Activated T-helper 1 cell treated with anti-CD3 and anti-CD28 coated beads, Interleukin-2, amount 50 U/mL, for 16 hours (primary cell): ENCODE measurements at places on chromosomes 6 and 20.

- DNase-seq, result no peak
Measured at GRCh38 chr20:47319517-47320252, 36.8 kb downstream of the ZMYND8 start.

GRCh38 chr20:6519556-6519955 lies 247.9 kb upstream of the BMP2 start:
- no peak for DNase-seq

DNA sequence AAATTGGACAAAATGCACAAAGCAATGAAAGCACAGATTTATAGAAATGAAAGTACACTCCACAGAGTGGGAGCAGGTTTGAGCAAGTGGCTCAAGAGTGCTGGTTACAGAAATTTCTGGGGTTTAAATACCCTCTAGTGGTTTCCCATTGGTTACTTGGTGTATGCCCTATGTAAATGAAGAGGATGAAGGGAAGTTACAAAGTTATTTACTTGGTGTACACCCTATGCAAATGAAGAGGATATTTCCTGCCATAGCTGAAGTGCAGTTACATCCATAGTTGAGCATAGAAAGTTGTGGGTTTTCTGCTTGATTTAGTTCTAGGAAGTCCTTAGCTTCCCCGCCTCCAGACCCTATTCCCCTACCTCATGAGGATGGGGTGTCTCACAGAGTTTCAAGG lies 22.7 kb downstream of the BCAS1 start:
- DNase-seq, result no peak

DNA sequence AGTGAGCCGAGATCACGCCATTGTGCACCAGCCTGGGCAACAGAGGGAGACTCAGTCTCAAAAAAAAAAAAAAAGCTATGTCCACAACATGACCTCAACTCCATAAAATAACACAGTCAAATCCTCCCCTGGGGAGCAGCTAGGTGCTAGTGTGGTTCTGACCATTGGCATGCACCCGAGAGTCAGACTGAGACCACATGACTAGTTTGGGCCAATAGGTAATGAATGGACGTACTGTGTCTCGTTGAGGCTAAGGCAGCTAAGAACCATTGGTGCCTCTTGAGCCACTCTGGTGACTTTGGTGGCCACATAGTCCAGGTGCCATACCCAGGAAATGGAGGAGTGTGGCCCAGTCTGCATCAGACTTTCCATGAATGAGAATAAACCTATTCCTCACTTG lies 40.3 kb downstream of the ATP9A start:
- no peak for DNase-seq

DNA sequence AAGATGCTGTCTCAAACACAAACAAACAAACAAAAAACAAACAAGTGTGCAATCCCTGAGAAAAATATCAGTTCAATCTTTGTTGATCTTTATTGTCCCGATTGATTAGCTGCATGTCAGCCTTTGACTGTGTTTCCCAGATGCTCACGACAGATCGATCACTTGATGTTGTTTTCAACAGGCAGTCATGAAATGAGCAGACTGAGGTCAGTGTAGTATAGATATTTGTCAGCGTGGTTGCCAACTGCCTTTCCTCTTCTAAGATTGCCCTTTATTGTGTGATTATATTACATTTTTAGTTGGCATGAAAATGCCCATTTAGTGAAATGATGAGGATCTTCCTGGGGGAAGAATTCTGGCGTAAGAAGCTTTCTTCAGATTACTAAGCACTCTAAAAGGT lies 25.6 kb downstream of the UTRN start:
- no peak for DNase-seq

DNA sequence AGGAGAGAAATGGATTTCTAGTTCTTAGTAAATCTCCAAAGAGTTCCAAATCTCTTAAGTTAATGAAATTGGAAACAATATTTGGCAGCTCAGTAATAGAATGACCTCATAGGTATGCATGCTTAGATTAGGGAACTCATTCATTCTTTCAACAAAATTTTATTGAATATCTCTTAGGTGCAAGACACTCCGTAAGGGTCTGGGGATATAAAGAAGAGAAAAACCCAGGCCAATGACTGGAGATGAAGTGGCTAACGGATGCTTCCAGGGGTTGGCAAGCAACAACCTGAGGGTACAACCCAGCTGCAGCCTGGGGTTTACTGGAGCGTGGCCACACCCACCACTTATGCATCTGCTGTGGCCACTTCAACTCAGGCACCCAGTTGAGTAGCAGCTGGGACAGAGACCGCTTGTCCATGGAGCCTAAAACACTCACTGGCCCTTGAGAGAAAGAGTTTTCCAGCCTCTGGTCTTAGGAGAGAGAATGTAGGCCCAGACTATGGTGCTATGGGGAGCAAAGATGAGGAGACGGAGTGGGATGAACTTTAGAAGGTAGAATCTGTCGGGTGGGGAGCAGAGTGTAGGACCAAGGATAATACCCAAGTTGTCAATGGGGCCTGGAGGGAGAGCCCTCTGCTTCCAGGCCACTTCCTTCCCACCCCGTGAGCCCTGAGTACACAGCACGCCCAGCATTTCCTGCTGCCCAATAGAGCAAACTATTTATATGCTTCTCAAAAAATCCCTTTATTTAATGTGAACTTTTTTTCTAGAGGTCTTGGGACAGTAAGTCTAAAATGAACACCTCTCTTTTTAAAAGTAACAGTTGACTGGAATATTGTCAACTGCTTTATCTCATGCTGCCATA lies 46.8 kb upstream of the PXDC1 start:
- no peak for DNase-seq

DNA sequence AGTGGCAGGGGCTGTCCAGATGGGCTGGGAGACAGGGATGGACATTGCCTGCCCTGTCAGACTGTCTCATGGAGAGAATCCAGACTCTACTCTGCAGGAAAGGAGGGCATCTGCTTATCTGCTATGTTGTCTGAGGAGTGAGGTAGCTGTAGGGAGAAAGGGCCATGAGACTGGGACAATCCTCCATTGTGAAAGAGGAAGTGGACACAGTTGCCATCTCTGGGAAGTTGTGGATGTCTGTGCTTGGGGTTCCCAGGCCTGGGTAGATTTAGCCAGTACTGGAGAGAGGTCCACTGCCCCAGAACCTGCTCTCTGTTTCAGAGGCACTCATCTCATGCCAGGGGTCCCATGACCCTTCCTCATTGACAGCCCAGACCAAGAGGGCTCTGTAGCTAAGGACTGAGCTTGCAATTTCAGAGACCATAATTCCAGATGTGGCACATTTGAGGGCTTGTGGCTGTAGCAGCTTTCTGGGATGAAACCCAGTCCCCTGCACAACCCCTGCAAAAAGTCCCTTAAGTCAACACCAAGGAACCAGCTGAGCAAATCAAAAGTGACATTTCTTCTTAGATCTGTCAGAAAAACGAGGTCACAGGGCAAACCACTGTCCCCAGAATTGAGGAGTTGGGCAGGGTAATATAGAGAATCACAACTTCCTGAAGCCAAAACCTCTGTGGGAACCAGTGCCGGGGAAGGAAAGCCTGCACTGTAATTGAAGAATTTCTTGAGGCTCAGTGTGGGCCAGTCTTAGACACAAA lies 4.1 kb upstream of the SIRPG start:
- DNase-seq, result no peak

DNA sequence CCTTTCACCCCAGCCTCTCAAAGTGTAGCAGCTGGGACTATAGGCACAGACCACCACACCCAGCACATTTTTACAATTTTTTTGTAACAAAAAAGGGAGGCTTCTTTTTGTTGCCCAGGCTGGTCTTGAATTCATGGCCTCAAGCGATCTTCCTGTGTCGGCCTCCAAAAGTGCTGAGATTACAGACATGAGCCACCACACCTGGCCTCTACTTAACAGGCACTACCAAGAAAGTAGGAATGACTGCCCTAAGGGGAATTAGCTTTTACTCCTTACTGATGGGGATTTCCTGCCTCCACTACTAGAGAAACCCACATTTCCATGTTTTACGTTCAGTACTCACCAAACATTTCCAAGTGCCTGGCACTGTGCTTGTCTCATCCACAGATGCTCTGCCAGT lies 109.6 kb downstream of the CARMIL1 start:
- DNase-seq, result no peak

DNA sequence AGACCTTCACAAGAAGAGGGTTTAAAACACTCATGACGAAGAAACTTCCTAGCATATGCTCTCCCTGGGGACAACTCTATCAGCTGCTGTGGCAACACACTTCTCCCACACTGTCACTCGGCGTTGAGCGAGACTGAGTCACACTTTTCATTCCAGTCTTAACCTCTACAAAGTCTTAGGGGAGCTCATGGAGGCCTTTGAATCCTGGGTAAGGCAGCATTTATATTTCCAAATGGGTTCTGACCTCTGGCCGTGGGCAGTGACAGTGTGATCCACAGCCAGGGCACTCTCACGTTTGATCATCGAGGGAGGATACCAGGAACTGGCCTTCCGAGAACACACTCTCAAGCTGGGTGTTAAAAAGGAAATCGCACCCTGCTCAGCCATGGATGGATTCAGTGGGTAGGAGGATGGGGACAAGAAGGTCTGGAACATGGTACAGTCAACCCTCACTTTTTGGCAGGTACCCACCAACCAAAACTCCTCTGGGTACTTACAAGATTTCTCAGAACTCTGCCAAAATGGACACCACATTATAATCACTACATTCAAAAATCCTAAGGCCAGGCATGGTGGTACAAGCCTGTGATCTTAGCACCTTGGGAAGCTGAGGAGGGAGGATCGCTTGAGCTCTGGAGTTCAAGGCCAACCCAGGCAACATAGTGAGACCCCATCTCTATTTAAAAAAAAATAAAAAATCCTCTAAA lies 19.6 kb downstream of the RRBP1 start:
- no peak for DNase-seq

DNA sequence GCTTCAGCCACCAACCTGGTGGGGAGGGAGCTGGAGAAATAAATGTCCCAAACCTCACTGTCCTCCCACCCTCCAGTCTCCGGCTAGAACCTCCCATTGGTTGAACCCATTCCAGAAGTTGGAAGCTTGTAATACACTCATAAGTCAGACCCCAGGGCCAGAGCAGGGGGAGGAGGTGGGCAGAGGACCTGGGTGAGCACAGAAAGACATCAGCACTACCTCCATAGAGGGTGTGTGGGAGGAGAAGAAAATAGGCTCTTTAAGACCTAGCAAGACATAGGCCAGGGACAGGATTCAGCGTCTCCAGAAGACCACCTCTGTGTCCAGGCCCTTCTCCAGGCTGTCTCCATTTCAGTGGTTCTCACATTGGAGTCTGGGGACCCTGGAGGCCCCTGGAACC lies 73.3 kb upstream of the TOP1 start:
- no peak for DNase-seq

GRCh38 chr6:45946352-45946751 lies 69.3 kb downstream of the CLIC5 start:
- DNase-seq, result no peak

GRCh38 chr6:28838634-28839442 lies 84.9 kb downstream of the TRIM27 start:
- DNase-seq, result peak; percentile 54

DNA sequence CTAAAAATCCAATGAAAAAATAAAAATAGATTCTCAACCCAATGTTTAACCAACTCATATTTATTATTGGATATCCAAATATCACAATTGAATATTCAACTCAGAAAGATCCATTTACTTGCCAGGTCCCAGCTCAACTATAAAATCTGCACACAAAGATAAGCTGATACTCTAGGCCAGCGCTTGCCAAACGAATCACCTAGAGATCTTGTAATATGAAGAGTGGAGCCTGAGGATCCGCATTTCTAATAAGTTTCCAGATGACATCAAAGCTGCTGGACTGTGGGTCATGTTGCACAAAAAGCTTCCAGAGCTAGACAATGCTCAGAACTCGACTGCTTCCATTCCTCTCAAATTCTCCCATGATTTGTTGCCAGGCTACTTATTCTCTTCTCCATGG lies 51.7 kb upstream of the HSF2 start:
- no peak for DNase-seq

DNA sequence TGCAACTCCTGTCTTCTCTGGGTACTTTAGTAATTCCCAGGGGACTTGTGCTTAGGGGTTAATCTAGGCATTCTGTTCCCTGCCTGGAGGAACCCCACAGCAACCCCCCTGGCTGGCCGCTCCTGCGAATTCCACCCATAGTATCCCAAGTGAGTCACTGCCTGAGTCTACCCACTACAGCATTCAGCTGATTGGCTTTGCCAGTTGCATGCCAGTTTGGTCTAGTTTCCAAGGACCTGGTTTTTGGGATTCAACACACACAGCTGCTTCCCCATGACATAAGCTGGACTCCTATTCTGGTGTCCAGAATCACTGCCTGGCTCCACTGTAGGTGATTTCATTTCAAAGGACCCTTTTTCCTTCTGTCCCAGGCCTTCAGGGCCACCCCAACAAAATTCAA lies 40.3 kb downstream of the PLCG1 start:
- DNase-seq, result no peak

DNA sequence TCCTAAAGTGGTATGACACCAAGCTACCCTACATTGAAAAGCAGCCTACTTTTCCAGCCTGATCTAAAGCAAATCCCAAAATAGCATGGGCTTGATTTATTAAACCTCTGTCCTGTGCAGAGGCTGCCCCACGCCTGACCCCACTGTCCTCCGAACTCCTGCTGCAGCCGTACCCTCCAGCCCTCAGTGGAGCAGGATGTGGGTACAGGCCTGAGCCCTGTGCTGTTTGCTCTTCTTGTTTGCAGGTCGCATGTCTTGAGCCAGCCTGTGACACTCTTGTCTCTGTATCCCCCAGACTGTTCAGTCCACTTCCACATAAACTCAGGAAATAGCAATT lies 61.2 kb downstream of the RPP40 start:
- DNase-seq, result no peak

GRCh38 chr6:170067181-170067641 lies 223.7 kb downstream of the DLL1 start:
- no peak for DNase-seq

- DNase-seq, result no peak
Measured at GRCh38 chr20:47067776-47068175, 173.1 kb downstream of the EYA2 start.

DNA sequence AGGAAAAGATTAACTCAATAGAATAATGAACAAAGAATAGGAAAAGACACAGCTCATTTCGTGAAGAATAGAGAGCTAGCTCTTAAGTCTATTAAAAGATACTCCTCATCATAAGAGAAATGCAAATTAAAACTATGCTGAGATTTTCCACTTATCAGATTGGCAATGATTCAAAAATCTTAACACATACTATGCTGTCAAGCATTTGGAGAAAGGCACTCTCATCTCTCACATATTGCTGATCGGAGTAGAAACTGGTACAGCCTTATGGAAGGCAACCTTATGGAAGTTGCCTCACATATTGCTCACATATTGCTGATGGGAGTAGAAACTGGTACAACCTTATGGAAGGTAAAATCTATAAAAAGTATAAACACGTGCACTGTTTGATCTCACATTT lies 21.4 kb upstream of the PLAGL1 start:
- DNase-seq, result no peak

GRCh38 chr6:12890171-12890790 lies 173.7 kb downstream of the PHACTR1 start:
- DNase-seq, result no peak
